ENCODE measurements at places on chromosomes 5 and 9.

DNA sequence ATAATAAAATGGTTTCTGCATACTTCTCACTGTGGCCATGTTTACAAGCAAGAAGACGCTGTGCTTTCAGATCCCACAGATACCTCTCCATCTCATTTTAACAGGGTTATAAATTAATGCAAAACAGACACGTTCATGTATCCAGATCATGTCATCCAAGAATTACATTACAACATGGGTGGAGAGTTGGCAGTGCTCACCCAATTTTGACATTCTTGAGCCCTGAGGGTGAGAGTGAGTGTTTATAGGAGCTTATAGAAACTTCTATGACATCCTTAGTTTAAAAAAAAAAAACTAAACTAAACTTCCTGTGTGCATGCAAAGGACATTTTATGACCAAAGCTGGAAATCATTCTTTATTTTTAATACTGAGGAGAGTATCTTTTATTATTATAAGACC, 9.1 kb downstream of the PRKACG start:
- no peak for DNase-seq

- DNase-seq: no peak
These were observed 927.9 kb downstream of the MAT2B start for GRCh38 chr5:164433106-164433870.

DNA sequence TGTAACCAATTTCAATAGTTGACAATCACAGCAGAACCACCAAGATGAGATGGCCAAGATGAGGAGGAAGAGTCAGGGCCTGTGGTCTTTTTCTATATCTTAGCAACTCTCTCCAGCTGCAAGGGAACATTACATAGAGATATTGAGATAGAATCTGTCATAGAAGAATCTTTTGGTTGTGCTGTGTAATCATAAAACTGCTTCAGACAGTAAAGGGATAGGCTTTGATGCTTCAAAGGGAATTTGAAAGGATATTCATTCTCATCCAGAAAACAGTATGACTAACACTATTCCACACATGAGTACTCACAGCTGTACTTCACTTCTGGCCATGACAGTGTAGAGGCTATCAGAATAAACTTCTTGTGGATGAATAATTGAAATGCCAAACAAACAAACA, 145.9 kb downstream of the YIPF5 start:
- no peak for DNase-seq

DNA sequence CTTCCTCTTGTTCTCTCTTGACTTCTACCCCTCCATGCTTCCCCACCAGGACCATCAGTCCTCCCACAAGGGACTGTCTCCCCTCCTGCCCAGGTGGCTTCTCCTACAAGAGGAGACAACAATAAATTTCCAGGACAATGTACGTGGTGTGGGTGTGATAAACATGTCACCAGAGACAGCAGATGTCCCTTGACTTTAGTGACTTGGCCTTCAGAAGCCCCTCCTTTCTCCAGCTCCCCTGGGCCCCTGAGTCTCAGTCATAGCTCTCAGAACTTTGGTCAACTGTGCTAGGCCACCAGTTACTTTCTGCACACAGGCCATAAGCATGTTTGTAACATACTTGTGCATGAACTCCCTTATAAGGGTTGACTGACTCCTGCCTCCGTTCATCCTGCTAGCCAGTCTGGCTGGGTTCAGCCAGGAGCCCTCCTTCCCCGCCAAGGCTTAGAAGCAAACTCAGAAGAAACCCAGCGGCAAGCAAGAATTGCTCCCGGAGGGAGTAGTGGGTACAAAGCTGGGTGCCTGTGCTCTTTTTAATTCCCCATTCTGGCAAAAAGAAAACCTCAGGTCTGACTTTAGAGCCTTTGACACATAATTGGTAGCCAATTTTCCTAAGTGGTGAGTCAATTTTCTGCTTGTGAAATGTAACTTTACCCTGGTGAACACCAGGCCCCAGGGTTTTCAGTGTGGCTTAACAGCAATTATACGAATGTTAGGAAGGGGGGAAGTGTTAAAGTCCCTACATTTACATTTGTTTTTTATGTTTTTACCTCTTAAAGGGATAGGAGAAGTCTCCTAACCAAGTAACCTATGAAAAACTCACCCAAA, 49.2 kb downstream of the EBF1 start:
- DNase-seq: no peak

GRCh38 chr5:121963392-121963791, 1.6 kb downstream of the SRFBP1 start:
- DNase-seq: no peak

DNA sequence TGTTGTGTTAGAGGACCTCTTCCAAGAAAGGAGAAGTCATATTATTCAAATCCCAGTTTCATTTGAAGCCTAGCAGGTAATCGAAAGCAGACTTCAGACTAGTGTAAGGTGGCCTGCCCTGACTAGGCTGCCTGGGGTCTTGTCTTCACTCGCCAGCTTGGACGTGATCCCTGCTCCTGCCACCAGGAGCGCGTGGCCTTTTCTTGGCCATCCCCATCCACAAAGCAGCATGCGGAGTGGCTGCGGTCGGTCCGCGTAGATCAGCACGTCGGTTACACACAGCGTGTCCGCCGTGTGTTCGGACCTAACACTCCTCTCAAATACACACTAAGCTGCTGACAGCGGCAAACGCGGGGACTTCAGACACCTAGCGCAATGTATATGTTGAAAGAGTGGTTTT, 37.3 kb downstream of the CFAP77 start:
- DNase-seq: no peak

- DNase-seq: no peak
These were observed 57.9 kb upstream of the CCNG1 start for GRCh38 chr5:163379298-163380155.

- no peak for DNase-seq
These were observed 37.8 kb downstream of the UHRF2 start for GRCh38 chr9:6450641-6451375.

GRCh38 chr9:13717322-13718054, 438.0 kb upstream of the MPDZ start:
- DNase-seq: no peak

All from cortex of kidney (tissue), 1 donor.